CD4-positive, alpha-beta T cell treated with Interleukin-17A for 4 hours (primary cell): ENCODE measurements at places on chromosomes 1 and 21.

DNA sequence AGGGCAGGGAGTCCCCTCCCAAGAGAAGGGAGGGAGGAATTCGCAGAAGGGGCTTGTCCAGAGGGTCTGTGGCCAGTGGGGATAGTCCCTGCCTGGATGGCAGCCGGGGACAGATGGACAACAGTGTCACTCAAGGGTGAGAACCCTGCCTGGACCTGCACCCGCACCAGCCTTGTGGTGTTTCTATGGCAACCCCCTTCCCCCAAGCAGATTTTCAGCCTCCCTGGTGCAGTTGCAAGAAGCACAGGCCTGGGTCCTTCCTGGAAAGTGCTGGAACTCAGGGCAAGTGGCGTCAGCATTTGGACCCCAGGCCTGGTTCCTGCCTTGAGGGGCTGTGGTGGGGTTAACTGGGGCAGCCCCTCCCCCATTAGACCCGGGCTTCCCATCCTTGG, 83.8 kb upstream of the ACTL8 start:
- DNase-seq, result no peak

GRCh38 chr1:28560886-28561285, 8.0 kb downstream of the TRNAU1AP start:
- DNase-seq, result no peak

- DNase-seq, result no peak
These were observed 126.8 kb downstream of the GRIK1 start for GRCh38 chr21:29812947-29813346.

GRCh38 chr1:47803815-47804501, 193.2 kb downstream of the TRABD2B start:
- DNase-seq, result no peak

DNA sequence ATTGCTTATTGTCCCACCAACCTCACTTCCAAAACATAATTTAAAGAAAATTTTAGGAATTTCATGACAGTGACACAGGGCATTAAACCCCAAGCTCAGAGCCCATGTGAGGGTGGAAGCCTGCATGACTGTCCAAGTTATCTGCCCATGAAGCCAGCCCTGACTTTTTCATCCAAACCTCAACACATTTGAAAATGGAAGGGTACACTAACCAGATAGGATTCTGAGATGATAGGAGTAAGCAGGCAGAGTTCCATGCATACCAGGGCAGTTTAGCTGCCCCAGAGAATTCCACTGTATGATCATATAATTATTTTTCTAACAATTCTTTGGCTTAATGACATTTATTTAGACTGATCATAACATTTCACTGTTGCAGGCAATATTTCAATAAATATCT, 986.0 kb downstream of the TTLL7 start:
- no peak for DNase-seq

- DNase-seq, result no peak
These were observed 37.0 kb downstream of the SERBP1 start for GRCh38 chr1:67393240-67393639.

GRCh38 chr1:13781907-13782633, 82.1 kb downstream of the PRDM2 start:
- DNase-seq, result no peak

DNA sequence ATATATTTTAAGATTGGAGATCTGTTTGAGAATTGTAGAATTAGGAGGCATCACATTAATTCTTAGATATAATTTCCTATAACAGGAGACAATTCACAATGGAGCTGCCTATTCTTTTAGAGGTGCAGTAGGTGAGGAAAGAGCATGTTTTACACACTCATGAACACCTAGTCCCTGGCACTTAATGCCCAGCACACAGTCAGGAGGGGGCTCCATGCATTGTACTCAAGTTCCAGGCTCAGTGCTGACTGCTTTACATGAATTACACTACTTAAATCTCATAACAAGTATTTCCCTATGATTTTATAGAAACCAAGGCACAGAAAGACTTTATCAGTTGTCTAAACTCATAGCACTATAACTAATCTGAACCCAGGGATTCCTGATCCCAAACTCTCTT, 360 bp upstream of the GBP3 start:
- DNase-seq, result no peak

- DNase-seq, result no peak
These were observed 28.2 kb upstream of the ANKRD13C start for GRCh38 chr1:70382682-70383081.

GRCh38 chr1:215220346-215220745, 137.8 kb downstream of the KCNK2 start:
- DNase-seq, result no peak

GRCh38 chr1:112011202-112011601, 21.7 kb upstream of the KCND3 start:
- no peak for DNase-seq

GRCh38 chr1:229104654-229105053, 166.3 kb upstream of the RAB4A start:
- DNase-seq, result no peak

- no peak for DNase-seq
These were observed 102.6 kb upstream of the RRP15 start for GRCh38 chr1:218182455-218182854.

- DNase-seq, result no peak
These were observed 218.7 kb downstream of the RERE start for GRCh38 chr1:8598783-8599182.
